ENCODE measurements at places on chromosomes 2 and 18.

- no peak for DNase-seq
Measured at GRCh38 chr2:108451976-108452375, 3.0 kb downstream of the GCC2 start.

GRCh38 chr2:105325389-105325963 is 4.1 kb downstream of the TGFBRAP1 start:
- DNase-seq = no peak

DNA sequence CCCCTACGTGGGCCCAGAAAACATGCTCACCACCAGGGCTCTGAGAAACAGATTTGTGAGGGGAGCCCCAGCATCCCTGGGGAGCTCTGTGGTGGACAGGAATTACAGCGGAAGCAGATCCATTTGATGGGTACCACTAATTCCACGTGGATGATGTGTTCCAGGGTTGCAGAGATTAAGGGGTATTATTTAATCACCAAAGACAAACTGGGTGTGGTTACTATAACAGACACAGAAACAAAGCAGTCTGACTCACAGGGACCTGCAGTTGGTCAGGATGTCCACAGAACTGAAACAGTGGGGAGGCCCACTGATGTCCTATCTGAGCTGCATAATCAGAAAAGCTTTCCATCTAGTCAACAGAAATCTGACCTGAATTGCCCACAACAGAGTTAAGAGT is 65.8 kb downstream of the PSMG2 start:
- no peak for DNase-seq

DNA sequence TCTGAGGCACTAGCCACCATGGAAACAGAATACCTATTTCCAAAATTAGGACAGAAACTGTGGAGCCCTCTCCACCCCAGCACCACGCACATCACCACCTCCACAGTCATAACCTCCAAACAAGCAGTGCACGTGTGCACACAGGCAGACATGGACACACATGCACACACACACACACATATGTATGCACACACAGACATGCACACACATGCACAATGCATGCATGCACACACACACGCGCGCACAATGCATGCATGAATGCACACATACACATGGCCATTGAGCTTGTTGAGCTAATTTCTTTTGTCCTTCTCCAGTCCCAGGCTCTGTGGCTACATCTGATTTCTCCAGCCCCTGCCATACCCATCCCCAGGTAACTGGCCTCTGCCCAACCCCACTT is 161.6 kb upstream of the EPB41L3 start:
- DNase-seq = no peak

DNA sequence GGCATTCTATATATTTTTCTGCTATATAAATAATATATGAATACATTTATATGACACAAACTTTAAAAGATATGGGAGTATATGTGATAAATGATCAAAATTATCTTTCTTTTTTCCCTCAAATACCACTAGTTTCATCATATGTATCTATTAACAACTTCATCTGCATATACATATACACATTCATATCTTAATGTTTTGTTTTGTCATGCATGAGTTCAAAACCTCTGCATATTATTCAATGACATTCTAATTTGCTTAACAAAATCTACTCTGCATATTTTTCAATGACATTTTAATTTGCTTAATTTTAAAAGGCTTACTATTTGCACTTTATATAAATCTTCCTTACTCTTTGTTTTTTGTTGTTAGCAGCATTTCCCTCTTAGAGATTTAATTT is 276.2 kb downstream of the PIK3C3 start:
- DNase-seq = no peak

Data from GM06990 (cell line).